MCF 10A (cell line): ENCODE measurements at places on chromosomes 2 and 18. TPM values are rescaled to one million over a fixed set of nuclear protein-coding genes. Genes with fewer than 3 reads are reported as not detected.

The ALKAL2 gene
- total RNA-seq = not detected in 2 replicates

The SCYGR4 gene
- total RNA-seq = not detected in 2 replicates

The ZBTB14 gene
- total RNA-seq = 7.3 and 8.6 TPM in 2 replicates

The LIPG gene
- 57.8 and 67.6 TPM in 2 replicates for total RNA-seq

The ODC1 gene
- total RNA-seq = 321 and 341 TPM in 2 replicates

The IL36G gene
- total RNA-seq = not detected in 2 replicates

The GALR1 gene
- total RNA-seq = not detected in 2 replicates

The TFPI gene
- total RNA-seq = 67.4 and 71.1 TPM in 2 replicates

The KIF1A gene
- not detected in 2 replicates for total RNA-seq

The TMEM37 gene
- total RNA-seq = 0.17 TPM in 1 of 2 replicates, not detected in the other

The G6PC2 gene
- not detected in 2 replicates for total RNA-seq

The COL5A2 gene
- 7.4 and 9.3 TPM in 2 replicates for total RNA-seq

The BOLL gene
- not detected in 2 replicates for total RNA-seq

The SP5 gene
- total RNA-seq = not detected in 2 replicates

The CDK15 gene
- not detected in 2 replicates for total RNA-seq

The POMC gene
- total RNA-seq = not detected in 2 replicates

The MOB1A gene
- 92.6 and 97.5 TPM in 2 replicates for total RNA-seq

The CPSF3 gene
- total RNA-seq = 51.0 and 51.6 TPM in 2 replicates

The BUB1 gene
- 23.0 and 25.5 TPM in 2 replicates for total RNA-seq

The ZNF396 gene
- total RNA-seq = 1.2 and 2.0 TPM in 2 replicates

The DTNA gene
- 0.91 TPM in 1 of 2 replicates, not detected in the other for total RNA-seq

The PAX8 gene
- 2.4 TPM in 2 replicates for total RNA-seq

The PHLPP1 gene
- total RNA-seq = 12.4 and 13.1 TPM in 2 replicates
